ENCODE measurements at places on chromosomes 6 and 20. TPM values are rescaled to one million over a fixed set of nuclear protein-coding genes. Genes with fewer than 3 reads are reported as not detected.

- no peak overlapping the region for H3K27ac ChIP-seq
- H3K36me3 ChIP-seq = no peaks in the 10 kb centered on the region
- no peak overlapping the region for H3K4me3 ChIP-seq
- H3K27me3 ChIP-seq = no peaks in the 10 kb centered on the region
Measured at GRCh38 chr20:61973515-61974356, 91.9 kb downstream of the TAF4 start.

DNA sequence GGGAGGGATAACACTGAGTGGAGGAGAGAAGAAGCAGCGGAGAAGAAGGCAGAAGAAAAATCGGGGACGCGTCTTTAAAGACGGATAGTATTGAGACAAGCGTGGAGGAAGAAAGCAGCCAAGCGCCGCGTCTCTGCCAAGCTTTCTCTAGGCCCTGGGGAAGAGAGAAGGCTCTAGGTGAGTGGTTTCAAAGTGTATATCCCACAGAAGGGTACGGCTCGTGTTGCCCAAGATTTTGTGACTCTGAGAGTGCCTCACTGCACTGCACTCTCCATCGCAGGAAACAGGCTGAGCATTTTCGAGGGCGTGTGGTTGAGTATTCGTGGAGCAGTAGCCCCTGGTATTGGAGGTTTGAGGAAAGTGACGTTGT, 185.4 kb downstream of the TRIM27 start:
- H3K27ac ChIP-seq = no peak overlapping the region
- DNase-seq = no peak
- H3K36me3 ChIP-seq = no peaks in the 10 kb centered on the region
- H3K4me3 ChIP-seq = no peak overlapping the region
- peaks cover 100% of the 10 kb centered on the region for H3K27me3 ChIP-seq
- no peaks in the 10 kb centered on the region for H3K4me1 ChIP-seq

- DNase-seq = no peak
- no peaks in the 10 kb centered on the region for H3K36me3 ChIP-seq
- no peaks in the 10 kb centered on the region for H3K4me1 ChIP-seq
- no peaks in the 10 kb centered on the region for H3K27me3 ChIP-seq
- no peak overlapping the region for H3K4me3 ChIP-seq
- no peak overlapping the region for H3K27ac ChIP-seq
Measured at GRCh38 chr6:144634371-144634770, 349.2 kb downstream of the UTRN start.

DNA sequence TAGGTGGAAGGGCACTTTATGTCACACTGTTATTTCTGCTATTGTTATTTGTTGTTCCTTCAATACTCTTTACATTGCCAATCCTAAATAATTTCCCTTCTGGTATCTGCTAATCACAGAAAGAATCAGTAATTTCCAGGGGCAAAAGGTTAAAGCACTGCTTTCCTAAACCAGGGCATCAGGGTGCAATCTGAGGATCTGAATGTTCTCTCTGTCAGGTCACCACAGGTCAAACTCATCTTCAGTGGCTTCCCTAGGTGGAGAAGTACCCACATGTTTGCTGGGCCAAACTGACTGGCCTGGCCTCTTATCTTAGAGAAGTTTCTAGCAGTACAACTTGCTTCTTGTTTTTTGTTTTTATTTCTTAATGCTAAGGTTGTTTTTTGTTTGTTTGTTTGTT, 118.7 kb downstream of the OPRM1 start:
- DNase-seq = no peak
- H3K36me3 ChIP-seq = no peaks in the 10 kb centered on the region
- peaks cover 8% of the 10 kb centered on the region for H3K4me1 ChIP-seq
- no peak overlapping the region for H3K4me3 ChIP-seq
- no peaks in the 10 kb centered on the region for H3K27me3 ChIP-seq

- no peaks in the 10 kb centered on the region for H3K4me1 ChIP-seq
- no peak overlapping the region for H3K27ac ChIP-seq
- no peaks in the 10 kb centered on the region for H3K27me3 ChIP-seq
- no peak overlapping the region for H3K4me3 ChIP-seq
- no peaks in the 10 kb centered on the region for H3K36me3 ChIP-seq
Measured at GRCh38 chr6:16273256-16273655, 34.9 kb downstream of the GMPR start.

DNA sequence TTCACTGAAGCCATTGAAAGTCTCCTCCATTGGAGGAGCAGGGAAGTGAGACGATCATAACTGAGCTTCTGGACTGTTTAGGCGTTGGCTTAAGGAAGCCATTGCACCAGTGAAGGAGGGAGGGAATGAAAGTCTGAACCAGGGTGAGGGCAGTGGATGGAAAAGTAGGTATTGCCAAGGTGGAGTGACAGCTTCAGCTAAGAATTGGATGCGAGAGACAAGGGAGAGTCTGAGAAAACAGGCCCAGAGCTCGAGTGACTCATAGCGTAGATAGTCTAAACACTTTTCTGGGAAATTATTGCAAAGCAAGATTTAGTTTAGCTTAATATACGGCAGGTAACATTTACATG, 4.5 kb downstream of the DSP start:
- H3K27me3 ChIP-seq = peaks cover 29% of the 10 kb centered on the region
- DNase-seq = no peak
- no peaks in the 10 kb centered on the region for H3K36me3 ChIP-seq
- peak overlapping the region; percentile 87 for H3K27ac ChIP-seq

DNA sequence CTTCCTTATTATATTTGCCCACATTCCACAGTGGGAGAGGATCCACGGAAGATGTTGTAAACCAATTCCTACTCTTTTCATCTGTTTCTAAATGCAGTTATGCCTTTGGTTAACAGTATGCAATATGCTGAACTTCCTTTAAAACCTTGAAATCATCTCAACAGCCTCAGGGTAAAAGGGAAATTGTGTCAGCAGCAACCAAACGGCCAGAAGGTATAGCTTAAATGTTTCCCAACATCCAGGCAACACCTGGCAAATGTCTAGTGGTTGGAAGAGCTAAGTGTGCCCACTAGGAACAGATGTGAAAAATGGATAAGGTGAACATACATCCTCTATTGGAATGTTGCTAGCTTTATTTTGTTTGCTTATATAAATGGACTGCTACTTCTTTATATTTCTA, 164.8 kb downstream of the FAXC start:
- H3K36me3 ChIP-seq = no peaks in the 10 kb centered on the region
- H3K4me3 ChIP-seq = no peak overlapping the region
- no peak for DNase-seq

GRCh38 chr6:131400779-131401496, 172.1 kb upstream of the ARG1 start:
- DNase-seq = no peak
- H3K4me1 ChIP-seq = no peaks in the 10 kb centered on the region
- H3K36me3 ChIP-seq = no peaks in the 10 kb centered on the region
- H3K4me3 ChIP-seq = no peak overlapping the region
- no peaks in the 10 kb centered on the region for H3K27me3 ChIP-seq
- no peak overlapping the region for H3K27ac ChIP-seq

DNA sequence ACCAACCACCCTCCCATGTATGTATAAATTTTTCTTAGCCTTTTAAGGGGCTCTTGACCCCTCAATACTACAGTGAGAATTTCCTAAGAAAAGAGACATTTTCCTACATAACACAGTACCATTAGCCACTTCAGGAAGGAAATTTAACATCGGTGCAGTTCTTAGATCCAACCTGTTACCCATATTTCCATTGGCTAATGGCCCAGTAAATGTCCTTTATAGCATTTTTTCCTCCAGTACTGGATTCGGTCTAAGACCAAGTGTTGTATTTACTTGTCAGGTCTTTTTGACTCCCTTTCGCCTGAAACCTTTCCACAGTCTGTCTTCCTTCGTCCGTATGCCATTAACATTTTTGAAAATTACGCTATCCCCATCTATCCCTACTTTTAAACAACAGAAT, 173.4 kb upstream of the PMEPA1 start:
- no peaks in the 10 kb centered on the region for H3K27me3 ChIP-seq
- H3K36me3 ChIP-seq = no peaks in the 10 kb centered on the region
- H3K27ac ChIP-seq = no peak overlapping the region
- H3K4me3 ChIP-seq = no peak overlapping the region

DNA sequence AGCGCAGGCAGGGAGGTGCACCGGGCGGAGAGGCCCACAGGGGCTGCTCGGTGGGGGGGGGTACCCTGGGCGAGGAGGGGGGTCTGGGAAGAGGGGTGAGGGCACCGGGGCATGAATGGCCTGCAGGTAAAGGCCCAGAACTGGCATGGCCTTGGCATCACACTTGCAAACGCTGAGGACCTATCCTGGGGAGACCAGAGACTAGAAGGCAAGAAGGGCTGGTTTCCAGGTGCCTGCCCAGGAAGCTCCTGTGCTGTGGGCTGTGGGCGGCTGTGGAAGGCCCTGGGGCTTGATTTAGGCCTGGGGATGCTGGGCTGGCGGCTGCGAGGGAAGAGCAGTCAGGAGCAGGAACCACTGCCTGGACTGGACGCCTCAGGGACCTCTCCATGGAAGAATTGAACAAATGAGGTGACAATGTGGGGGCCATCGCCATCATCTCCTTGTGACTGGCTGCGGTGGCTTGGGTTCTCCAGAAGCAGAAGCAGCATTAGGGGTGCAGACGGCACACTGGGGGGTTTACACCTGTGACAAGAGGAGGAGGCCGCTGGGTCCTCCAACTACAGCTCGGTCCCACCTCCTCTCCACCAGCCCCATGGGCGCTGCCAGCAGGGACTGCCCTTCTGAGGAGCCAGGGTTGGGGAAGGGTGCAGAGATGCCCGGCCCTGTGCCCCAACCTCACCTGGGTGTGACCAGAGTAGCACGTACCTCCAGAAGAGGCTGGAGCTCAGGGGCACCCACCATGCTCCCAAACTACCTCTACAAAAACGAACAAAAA, 32.1 kb upstream of the IRF4 start:
- H3K27ac ChIP-seq = no peak overlapping the region
- H3K4me3 ChIP-seq = no peak overlapping the region
- no peak for DNase-seq
- H3K36me3 ChIP-seq = no peaks in the 10 kb centered on the region
- no peaks in the 10 kb centered on the region for H3K27me3 ChIP-seq
- no peaks in the 10 kb centered on the region for H3K4me1 ChIP-seq

DNA sequence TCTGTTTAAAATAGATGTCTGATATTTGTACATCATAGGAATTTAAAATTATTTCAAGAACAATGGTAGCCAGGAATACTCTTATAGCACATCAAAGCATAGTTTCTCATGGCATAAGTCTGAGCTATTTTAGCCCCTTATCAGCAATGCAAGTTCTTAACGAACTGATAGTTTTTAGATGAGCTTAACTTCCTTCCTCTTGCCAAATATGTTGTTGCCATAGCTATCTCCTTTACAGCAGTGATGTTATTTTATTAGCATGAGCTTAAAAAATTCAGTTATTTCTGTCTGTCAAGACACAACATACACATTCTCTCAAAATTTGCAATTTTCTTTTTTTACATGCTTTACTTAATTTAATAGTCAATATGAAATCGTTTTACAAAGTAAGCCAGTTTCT, 867.2 kb downstream of the PHF3 start:
- DNase-seq = no peak
- H3K27me3 ChIP-seq = no peaks in the 10 kb centered on the region
- H3K36me3 ChIP-seq = no peaks in the 10 kb centered on the region
- no peak overlapping the region for H3K4me3 ChIP-seq
- H3K4me1 ChIP-seq = no peaks in the 10 kb centered on the region

DNA sequence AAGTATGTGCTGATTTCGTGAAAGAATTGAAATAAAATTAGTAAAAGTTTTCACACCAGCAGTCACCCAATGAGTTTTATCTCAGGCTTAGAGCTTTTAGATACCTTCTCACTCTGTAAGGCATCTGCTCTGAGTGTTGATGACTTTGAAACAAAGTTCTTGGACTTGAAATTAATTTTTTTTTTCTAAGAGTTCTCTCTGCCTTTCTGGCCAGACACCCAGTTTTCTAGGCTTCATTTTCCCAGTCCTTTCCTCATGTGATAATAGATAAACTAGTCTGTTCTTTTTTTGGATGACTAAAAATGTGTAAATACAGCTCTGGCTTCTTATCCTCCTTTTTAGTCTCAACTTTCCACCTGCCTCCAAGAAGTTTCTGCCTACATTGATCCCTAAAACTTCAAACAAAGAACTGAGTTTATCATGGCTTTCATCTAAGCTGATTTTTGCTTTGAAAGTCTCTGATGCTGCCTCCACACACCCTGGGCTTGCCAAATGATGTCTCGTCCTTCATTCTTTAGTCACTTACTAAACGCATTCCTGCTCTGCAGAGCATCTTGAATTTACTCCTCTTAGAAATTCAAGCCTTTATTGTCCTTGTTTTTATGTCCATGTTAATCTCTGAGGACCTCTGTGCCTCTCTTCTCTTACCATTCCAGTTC, 32.7 kb downstream of the SLX4IP start:
- DNase-seq = no peak
- H3K27me3 ChIP-seq = no peaks in the 10 kb centered on the region
- H3K4me3 ChIP-seq = no peak overlapping the region
- H3K36me3 ChIP-seq = no peaks in the 10 kb centered on the region
- peaks cover 6% of the 10 kb centered on the region for H3K4me1 ChIP-seq

DNA sequence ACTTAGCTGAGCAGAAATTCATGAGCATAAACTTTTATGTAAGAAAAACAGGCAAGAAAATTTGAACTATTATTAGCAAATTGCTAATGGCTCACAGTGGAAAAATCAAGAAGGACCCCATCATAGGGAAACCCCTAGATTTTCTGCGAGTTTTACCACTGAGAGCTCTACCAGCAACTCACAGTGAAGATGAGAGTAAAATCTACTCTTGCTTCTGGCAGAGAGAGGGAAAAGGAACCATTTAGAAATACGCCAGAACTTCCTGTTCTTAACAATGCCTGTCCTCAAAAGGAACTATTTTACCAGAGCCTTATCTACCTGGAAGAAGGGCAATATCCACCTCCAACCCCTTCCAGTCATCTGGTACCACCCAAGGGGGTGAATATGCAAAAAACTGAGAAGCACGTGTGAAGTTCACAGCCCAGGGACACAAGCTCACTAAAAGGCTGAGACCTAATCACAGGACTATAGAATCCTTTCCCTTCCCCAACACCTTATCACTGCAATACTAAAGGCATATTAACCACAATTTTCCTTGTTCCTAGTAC, 34.4 kb upstream of the ASF1A start:
- H3K4me3 ChIP-seq = no peak overlapping the region
- no peak overlapping the region for H3K27ac ChIP-seq
- no peak for DNase-seq
- no peaks in the 10 kb centered on the region for H3K36me3 ChIP-seq

- no peak for DNase-seq
- H3K27ac ChIP-seq = no peak overlapping the region
- no peak overlapping the region for H3K4me3 ChIP-seq
Measured at GRCh38 chr6:41194386-41194785, 6.6 kb downstream of the TREML2 start.

Gene PKIB
- 109 TPM for total RNA-seq

Gene TOX2
- 3.2 TPM for total RNA-seq
